H54 (cell line): ENCODE measurements at places on chromosomes 2 and 18.

GRCh38 chr2:74147727-74148456, at the start of gene BOLA3:
BOLA3 (minus strand) TSS chr2:74147912; CDS start chr2:74147874, 38 bp downstream.
- peak; percentile 94 for DNase-seq

GRCh38 chr2:100256849-100257248, 65.5 kb downstream of the LONRF2 start:
- no peak for DNase-seq

- peak; percentile 9 for DNase-seq
Measured at GRCh38 chr2:21317131-21317530, 193.4 kb downstream of the TDRD15 start.

GRCh38 chr2:240463274-240463865, 27.9 kb downstream of the GPC1 start:
- DNase-seq, result no peak

- DNase-seq, result no peak
Measured at GRCh38 chr18:77970814-77971213, 721.2 kb downstream of the GALR1 start.

DNA sequence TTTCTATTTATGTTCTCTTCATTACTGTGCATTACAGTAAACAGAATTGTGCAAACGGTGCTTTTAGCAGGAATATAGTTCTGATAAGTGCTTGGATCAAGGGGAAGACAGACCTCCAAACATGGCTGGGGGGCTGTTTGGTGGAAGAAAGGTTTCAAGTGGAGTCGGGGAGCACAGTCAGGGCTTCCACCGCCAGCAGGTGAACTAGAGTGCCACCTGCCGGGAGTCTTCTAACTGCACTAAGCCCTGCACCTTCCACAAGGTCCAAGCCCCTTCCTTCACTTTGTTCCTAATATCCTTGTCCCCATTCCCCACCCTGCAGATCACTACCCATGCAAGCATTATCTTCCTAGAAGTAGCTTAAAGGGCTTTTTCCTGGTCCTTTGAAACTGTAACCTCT, 11.1 kb downstream of the ONECUT2 start:
- DNase-seq, result no peak

- no peak for DNase-seq
Measured at GRCh38 chr2:83143946-83144345, 1315.1 kb downstream of the SUCLG1 start.

DNA sequence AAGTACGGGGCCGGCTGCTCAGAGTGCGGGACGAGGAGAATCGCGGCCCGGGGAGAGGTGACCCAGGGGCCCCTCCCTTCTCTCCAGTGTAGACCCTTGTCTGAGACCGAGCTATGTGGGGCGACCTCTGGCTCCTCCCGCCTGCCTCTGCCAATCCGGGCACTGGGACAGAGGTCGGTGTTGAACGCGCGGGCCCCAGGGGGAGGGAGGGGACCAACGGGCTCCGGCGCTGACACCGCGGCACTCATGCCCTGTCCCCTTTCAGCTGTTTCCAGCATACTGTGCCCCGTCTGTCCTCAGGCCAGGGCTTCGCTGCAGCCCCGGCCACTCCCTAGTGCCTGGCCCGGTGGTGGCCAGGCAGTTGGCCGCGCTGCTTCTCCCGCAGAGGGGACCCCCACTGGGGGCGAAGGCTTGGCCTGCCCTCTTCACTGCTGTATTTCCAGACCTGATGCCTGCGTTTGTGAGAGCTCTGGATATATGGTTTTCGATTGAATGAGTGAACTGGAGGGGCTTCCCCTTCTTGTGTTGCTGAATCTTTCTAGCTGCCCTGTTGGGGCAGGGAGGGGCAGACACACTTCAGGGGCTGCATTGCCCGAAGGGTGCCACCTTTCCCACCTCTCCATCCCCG, 809 bp downstream of the DBI start:
- DNase-seq, result peak; percentile 52

- no peak for DNase-seq
Measured at GRCh38 chr2:168666339-168666738, 136.1 kb upstream of the NOSTRIN start.

DNA sequence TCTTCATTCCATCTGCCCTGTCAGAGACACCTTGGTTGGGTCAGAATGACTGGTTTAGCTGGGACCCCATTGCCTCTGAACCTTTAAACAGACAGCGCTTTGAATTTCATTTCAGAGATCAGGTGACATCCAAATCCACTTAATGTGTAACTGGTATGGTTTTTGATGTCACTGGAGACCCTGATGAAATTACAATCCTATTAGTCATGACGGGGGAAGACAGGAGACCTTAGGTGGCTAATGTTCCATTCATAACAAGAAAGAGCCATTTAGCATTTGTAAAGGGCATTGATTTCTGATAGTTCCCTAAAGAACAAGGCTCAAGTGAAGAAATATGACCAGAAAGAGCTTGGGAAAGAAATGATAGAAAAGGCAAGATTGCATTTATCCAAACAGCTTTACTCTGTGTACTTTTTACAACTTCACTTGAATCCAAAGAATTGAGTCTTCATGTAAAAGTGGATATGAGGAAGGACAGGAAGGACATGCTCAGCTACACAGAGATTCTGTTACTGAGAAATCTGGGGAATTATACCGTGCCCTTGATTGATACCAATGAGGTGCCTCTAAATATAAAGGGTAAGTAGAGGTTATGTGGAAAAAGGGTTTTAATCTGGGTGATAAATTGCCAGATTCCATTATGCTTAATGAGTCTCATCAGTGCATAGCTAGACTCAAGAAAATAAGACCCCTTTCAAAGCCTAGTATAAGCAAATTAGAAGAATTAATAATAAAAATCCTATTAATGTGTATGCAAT, 198.2 kb downstream of the NCKAP5 start:
- DNase-seq, result no peak

- no peak for DNase-seq
Measured at GRCh38 chr2:145743011-145743410, 1223.1 kb upstream of the ZEB2 start.

GRCh38 chr2:222844323-222844722, 16.5 kb upstream of the ACSL3 start:
- no peak for DNase-seq

DNA sequence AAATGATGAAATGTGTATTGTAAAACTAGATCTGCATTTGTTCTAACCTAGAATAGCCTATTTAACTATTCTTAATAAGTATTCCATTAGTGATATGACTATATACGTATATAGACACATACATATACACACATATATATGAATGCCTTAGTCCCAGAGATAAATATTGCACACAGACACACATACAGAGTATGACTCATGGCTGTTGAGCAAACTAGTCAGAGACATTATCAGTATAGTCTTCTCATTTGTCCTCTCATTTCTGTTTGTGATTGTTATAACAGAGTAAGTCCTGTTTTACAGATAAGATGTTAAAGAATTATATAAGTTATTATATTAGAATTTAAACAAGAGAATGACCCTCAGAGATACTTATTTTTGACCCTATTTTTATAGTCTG, 202.5 kb downstream of the CCDC102B start:
- no peak for DNase-seq

DNA sequence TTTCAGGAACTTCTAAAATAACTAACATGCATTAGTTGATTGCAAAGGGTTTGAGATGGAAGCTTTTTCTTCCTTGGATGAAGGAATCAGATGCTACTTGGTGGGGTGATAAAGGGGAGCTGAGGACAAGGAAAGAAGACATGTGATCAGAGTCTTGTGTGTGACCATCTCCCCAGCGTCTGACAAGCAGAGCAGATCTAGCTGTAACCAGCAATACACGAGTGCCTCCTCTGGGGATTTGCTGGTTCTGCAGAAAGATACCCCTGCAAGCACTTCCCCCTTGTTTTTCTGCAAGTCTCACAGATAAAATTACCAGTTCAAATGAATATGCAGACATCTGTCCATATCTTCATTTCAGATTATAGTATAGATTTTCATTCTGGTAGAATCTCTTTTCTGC, 2.7 kb downstream of the CDH7 start:
- DNase-seq, result no peak

DNA sequence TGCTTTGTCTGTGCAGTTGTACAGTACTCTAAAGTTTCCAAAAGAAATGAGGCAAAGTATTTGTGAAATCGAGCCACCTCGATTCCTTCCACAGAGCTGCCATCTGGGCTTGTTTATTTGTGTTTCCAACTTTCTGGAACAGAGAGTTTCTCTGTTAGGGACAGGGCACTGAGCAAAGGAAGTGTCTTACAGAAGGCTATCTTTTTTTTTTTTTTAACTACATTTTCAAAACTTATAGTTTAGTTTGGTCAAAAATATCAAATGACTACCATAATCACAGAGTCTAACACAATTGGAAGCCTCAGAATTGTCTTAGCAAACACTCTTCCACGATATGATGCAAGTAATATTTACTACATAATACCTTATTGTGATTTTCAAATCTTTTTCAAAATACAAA, 796 bp downstream of the RFTN2 start:
- DNase-seq, result no peak

GRCh38 chr2:175350105-175350504, 168.6 kb upstream of the ATP5MC3 start:
- no peak for DNase-seq
